ENCODE measurements at places on chromosomes 6 and 20.

- DNase-seq = no peak
Measured at GRCh38 chr6:64034910-64035655, 399.5 kb downstream of the PHF3 start.

DNA sequence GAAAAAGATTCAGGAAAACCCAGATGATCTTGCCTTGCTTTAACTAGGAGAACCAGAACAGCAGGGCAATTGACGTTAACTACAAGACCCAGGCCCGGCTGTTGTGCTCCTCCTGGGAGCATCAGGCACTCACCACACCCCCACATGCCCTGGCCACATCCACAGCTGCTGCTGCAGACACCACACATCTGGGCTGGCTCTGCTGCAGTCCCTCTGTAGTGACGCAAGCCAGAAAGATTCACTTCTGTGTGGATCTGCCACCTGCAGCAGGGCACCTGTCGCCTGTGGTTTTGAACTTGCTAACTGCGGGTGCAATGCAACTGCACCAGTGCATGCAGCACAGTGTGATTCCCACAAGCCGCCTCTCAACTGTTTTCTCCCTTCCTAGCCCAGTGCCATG lies 228.8 kb downstream of the SYNDIG1 start:
- DNase-seq = no peak

DNA sequence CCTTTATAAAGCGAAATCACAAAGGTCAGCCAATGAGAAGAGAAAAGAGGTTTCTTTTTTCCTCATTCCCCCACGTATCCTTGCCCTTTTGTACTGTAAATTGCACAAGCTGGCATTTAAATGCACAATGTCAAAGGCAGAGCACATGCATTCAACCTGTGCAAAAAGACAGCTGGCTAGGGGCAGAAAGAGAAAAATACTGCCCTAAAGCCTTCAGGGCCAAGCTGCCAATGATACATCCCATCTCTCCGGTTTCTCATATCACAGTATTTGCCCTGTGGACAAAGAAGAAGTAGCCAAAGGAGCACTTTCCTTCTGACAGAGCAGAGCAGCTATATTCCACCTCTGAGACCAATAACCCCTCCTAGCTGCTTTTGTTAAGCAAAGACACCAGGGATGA lies 219.2 kb downstream of the TRDN start:
- no peak for DNase-seq

DNA sequence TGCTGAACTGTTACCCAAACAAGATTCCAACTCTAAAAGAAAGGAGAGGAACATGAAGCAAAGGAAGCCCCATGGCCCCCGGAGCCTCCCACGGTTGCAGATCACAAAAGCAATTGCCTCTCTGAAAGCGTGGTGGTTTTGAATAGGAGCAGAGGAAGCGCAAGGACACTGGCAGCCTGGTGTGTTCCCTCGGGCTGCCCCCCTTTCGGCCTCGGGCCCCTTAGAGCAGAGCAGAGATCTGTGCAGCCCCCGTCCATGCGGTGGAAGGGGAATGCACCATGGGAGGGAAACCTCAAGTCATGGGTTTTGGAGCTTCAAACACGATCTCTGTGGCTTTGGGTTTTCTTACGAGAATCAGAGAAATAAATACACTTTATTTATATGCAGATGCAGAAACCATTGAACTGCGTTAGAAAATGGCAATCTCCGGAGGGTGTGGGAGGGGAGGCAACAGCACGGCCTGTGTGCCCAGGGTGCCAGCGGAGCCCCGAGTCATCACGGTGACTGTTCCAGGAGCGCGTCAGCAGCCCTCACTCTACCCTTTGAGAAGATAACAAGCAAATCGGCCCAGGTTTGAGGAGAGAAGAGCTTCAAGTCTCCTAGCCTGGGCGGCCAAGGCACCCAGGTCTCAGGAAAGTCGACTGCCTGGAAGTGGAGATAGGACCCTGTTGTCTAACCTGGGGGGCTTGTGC lies 20.5 kb downstream of the FOXF2 start:
- no peak for DNase-seq

- DNase-seq = no peak
Measured at GRCh38 chr20:51275826-51276225, 252.9 kb upstream of the KCNG1 start.

- no peak for DNase-seq
Measured at GRCh38 chr6:1526398-1527072, 83.2 kb upstream of the FOXC1 start.

DNA sequence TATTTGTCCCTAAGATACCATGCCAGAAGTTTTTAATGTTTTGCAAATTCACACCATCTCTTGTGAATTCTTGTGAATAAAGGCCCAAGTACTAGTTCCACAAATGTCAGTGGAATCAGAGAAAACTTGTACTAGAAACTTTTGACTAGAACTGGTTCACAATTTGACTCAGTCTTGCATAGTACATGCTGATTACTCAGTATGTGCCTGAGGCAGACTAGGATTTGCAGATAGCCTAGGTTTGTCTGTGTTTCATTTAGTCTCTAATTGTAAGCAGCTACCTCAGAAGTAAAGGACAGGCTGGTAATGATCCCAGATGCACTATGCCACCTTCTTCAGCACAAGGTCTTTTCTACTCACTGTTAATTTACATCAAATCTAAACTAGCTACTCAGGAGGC lies 34.2 kb upstream of the GSTA4 start:
- DNase-seq = no peak

DNA sequence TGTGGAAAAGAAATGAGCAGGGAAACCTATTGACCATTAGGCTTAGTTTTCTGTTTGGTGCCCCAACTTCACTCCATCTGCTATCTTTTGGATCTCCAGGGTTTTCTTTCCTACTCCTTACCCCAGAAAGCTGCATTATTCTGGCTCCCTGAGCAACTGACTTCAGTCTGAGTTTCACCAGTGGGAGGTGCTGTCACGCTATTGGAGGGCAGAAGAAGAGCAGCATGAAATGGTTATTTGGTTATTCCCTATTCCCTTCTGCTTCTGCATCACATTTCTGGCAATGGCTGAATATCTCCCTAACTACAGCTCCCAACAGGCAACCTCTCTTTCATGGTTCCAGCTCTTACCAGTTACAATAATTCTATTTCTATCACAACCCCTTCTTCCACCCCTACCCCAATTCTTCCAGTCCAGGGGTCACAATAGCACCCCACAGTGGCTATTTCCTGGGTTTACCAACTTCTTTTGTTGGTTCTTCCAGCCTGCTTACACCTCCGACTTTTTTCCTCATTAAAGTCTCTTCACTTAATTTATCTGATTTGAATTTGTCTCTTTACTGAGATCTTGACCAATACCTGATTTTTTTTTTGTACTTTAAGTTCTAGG lies 311.5 kb downstream of the PLCB1 start:
- DNase-seq = no peak

DNA sequence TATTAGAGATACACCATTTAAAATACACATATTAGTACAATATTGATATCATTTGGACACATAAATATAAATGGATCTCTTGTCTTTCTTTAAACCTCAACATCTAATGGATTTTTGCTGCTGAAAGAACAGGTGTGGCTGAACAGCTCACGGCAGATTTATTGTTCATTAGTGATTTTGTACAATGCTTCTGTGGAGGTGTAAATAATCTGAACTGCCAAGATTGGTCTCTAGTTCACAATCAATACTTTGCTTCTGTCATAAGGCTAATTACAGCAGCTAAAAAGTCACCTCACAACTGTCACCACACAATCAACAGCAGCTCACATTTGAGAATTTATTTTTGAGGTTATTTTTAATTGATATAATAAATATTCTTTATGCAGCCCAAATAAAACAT lies 162.0 kb upstream of the SIM1 start:
- DNase-seq = no peak

DNA sequence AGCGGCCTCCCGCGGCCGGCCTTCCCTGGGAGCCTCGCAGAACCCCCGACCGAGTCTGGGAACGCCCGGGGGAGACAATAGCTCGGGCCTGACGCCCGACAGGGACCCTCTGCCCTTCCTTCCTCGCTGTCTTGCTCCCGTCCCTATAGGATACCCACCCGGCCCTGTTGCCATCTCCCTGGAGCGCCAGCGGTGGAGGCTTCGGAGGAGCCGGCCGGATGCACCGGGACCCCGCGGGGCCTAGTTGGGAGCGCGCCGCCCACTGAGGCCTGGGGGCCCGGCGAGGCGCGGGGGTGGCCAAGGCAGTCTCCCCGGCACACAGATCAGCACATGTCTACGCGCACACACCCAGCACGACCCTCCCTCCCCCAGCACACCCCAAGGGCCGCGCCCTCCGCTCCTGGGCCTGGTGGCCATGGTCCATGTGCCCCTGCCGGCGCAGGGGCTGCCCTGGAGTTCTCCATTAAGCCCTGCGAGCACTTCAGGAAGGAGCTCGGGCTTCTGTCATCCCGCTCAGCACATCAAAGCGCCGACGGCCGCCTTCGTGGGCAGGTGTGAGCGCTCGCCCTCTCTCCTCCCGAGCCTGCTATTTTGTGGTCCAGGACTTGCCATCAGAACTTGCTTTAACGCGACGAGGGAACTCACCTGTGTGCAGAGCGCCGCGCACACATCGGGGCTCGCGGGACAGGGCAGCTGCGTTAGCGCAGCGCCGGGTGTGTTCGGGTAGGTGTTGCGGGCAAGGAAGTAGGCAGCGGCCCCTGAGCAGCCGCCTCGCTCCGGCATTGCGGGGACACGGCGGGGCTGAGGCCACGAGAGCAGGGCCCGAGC lies 3.7 kb downstream of the FOXF2 start:
- DNase-seq = no peak

DNA sequence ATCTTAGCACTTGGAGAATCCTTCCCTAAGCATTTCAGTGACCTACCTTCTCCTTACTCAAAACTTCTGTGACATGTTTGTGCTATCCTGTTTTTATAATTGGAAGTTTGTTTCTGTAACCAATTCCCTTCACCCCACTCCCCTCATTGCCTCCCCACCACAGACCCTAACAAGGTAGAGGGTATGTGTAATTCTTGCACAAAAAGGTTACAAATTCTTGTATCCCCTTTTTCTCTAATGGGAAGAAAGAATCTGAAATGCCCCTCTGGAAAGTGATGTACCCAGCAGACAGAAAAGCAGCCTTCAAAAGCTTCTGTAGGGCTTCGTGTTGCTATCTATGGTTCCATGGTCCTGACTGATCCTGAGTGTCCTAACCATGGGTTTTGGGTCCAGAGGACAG lies 111.7 kb upstream of the TMEM170B start:
- DNase-seq = no peak

- no peak for DNase-seq
Measured at GRCh38 chr6:30019819-30020218, 41.2 kb upstream of the POLR1H start.

- no peak for DNase-seq
Measured at GRCh38 chr20:59565768-59566461, 38.4 kb upstream of the PHACTR3 start.

GRCh38 chr6:80642452-80642851 lies 536.0 kb downstream of the BCKDHB start:
- no peak for DNase-seq
